Endothelial cell of coronary artery (primary cell): ENCODE measurements at places on chromosomes 16 and 17. TPM values are rescaled to one million over a fixed set of nuclear protein-coding genes. Genes with fewer than 3 reads are reported as not detected.

The PDXDC1 gene
- 63.2 and 93.4 TPM in 2 replicates for total RNA-seq

The PHOSPHO1 gene
- 0.19 TPM in 1 of 2 replicates, not detected in the other for total RNA-seq

The NXN gene
- total RNA-seq: 20.0 and 28.9 TPM in 2 replicates

The MEOX1 gene
- not detected in 2 replicates for total RNA-seq

The XAF1 gene
- 16.7 and 24.9 TPM in 2 replicates for total RNA-seq

The MT1F gene
- 0.99 and 1.0 TPM in 2 replicates for total RNA-seq

The DPEP2 gene
- total RNA-seq: 0.36 TPM in 1 of 2 replicates, not detected in the other

The PRAC1 gene
- total RNA-seq: not detected in 2 replicates

The EFCAB13 gene
- 4.0 and 6.0 TPM in 2 replicates for total RNA-seq

The EVPL gene
- total RNA-seq: not detected in 2 replicates
